Astrocyte (in vitro differentiated cells and primary cell): ENCODE measurements at places on chromosomes 11 and 22.

DNA sequence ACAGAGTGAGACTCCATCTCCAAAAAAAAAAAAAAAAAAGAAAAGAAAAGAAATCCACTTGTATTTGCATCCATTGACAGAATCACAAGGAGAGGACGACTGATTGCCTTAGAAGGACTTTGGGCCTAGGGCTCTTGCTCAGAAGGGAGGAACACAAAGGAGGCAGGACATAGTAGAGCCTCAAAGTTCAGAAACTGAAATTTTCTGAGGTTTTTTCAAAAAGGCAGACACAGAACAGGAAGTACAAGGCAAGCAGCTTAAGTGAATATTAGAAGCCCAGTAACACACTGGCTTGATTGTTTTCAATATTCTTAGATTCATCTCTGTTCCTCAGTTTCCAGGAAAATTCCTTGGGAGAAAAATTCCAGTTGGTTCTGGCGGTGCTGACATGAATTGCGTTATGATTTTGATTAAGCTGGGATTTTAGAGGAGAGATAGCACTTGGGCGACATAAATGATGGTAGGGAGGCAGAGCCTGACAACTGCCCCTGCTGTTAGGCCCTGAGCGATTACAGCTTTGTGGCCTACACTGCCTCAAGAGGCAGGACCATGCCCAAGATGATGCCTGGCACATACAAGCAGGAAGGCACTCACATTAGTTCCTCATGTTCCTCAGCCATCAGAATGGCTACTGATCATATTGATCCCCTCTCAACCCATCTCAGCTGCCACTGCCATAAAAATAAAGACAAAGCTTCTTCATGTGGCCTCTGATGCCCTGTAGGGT, 15.3 kb downstream of the CLPB start:
- H3K27me3 ChIP-seq, result no peaks in the 10 kb centered on the region
- DNase-seq, result no peak
- H3K36me3 ChIP-seq, result no peaks in the 10 kb centered on the region

GRCh38 chr11:123159183-123159857, 35.7 kb downstream of the CLMP start:
- H3K36me3 ChIP-seq, result no peaks in the 10 kb centered on the region
- peaks cover 7% of the 10 kb centered on the region for H3K4me1 ChIP-seq
- no peak overlapping the region for H3K4me3 ChIP-seq
- no peak overlapping the region for H3K27ac ChIP-seq
- H3K27me3 ChIP-seq, result no peaks in the 10 kb centered on the region

DNA sequence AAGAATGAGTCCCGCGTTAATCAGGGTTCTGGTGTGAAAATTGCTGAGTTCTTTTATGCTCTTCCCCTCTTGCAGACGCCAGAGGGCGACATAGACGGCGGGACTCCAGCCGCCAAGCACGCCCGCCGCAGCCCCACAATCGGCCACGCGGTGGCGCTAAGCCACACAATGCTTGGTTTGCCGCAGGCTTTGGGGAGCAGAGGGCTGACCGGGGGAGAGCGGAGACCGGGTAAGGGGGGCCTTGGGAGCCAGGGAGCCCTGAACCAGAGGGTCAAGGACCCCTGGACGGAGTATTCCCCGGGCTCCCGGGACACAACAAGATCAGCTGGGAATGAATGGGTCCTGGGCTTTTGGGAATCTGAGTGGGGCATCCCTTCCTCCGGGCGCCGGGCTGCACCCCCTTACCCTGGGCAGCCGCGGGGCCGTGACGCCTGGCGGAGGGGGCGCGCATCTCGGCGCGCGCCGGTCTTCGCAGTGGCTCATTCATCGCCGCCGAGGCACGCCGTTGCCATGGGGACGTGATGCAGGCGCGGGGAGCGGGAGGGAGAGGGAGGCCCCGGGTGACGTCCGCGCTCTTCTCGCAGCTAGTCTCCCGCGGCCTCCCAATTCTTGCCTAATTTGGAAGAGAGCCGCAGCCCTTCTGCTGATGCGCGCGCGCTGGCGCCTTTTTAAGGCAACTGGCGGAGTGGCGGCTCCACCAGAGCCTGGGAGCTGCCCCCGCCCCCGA, 12.2 kb upstream of the NPAS4 start:
- H3K27me3 ChIP-seq, result peaks cover 28% of the 10 kb centered on the region
- H3K4me1 ChIP-seq, result peaks cover 11% of the 10 kb centered on the region
- H3K36me3 ChIP-seq, result no peaks in the 10 kb centered on the region
- peak; percentile 82 for DNase-seq

DNA sequence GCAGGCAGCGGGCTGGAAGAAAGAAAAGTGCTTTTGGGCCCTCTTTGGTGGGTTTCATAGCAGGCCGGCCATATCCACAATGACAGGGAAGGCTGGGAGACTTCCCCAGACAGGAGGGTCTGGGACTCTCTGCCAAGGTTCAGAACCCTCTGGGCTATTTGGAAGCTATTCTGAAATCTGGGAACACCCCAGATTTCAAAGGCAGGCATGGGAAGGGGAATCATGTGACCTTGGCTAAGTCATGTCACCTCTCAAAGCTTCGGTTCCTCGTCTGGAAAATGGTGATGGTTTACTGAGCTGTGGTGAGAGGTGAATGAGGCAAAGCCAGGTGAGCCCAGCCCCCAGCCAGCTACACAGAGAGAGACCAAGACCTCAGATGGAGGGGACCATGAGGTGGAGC, 4.6 kb downstream of the CASTOR1 start:
- no peaks in the 10 kb centered on the region for H3K27me3 ChIP-seq
- no peaks in the 10 kb centered on the region for H3K36me3 ChIP-seq
- H3K4me1 ChIP-seq, result peaks cover 14% of the 10 kb centered on the region
- no peak overlapping the region for H3K27ac ChIP-seq
- no peak for DNase-seq

- no peaks in the 10 kb centered on the region for H3K36me3 ChIP-seq
- no peak overlapping the region for H3K27ac ChIP-seq
- peaks cover 4% of the 10 kb centered on the region for H3K4me1 ChIP-seq
These were observed 1005.1 kb downstream of the BRD1 start for GRCh38 chr22:48822278-48823233.

DNA sequence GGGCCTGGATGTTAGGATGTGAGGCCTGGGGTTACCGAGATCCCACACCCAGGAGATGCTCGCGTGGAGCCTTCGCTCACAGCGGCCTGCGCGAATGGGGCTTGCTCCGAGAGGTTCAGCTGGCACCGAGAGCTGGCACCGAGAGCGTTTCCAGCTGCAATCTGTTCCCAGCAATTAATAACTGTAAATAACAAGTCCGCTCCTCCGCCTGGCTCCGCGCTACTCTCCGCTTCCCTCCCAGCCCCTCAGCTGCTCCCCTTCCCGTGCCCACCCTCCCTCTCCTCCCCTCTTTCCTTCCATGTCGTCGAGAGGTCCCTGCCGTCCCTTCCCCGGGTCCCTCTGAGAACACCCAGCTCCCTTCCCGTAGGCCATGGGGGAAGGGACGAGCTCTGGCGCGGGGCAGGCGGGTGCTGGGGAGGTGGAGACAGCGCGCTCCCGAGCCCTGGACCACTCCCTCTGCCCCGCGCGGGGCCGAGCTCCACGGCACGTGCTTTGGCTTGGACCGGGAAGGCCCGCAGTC, 110.8 kb downstream of the WNT7B start:
- no peak overlapping the region for H3K4me3 ChIP-seq
- H3K4me1 ChIP-seq, result peaks cover 16% of the 10 kb centered on the region
- H3K27ac ChIP-seq, result no peak overlapping the region
- peaks cover 5% of the 10 kb centered on the region for H3K27me3 ChIP-seq

DNA sequence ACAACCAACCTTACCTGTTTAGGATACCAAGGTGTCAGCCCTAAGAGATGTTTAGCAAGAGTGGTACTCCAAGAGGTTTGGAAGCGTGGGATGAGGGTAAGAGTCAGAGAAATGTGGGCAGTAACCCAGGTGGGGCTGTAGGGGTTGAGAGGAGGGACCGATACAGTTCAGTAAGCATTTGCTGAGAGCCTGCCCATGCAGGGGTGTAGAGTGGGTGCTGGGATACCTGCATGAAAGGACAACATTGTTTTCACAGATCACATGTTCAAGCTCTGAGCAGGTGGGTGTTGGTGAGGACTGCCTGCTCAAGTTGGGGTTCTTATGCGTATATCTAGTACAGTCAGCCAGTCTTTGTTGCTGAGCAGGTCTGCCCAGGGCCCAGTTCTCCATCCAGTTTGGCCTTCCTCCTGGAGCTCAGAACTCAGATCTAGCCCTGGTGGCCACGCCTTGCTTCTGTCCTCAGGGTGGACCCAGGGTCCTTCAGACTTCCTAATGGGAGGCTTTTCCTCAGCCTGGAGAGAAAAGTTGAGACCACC, 14.8 kb downstream of the PPFIBP2 start:
- no peak overlapping the region for H3K27ac ChIP-seq
- H3K36me3 ChIP-seq, result no peaks in the 10 kb centered on the region
- H3K4me1 ChIP-seq, result no peaks in the 10 kb centered on the region
- H3K27me3 ChIP-seq, result no peaks in the 10 kb centered on the region
- no peak overlapping the region for H3K4me3 ChIP-seq

DNA sequence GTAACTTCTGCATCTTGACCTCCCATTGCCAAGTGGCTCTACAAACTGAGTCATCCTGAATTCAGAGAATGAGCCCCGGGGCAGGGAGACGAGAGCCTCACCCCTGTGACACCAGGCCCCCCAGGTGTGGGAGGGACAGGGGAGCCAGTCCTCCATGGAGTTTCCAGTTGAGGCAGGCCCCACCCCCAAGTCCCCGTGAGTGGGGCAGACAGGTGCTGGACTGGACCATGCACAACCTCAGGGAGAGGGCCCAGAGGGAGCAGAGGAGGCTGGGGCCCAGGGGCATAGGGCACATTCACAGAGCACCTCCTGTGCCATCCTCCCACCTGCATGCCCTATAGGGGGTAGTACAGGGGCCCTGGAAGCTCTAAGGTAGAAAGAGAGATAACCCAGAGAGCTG, 180.8 kb downstream of the BRD1 start:
- H3K27me3 ChIP-seq, result no peaks in the 10 kb centered on the region
- no peaks in the 10 kb centered on the region for H3K4me1 ChIP-seq
- no peak overlapping the region for H3K4me3 ChIP-seq
- no peak for DNase-seq
- H3K36me3 ChIP-seq, result no peaks in the 10 kb centered on the region
- H3K27ac ChIP-seq, result no peak overlapping the region

DNA sequence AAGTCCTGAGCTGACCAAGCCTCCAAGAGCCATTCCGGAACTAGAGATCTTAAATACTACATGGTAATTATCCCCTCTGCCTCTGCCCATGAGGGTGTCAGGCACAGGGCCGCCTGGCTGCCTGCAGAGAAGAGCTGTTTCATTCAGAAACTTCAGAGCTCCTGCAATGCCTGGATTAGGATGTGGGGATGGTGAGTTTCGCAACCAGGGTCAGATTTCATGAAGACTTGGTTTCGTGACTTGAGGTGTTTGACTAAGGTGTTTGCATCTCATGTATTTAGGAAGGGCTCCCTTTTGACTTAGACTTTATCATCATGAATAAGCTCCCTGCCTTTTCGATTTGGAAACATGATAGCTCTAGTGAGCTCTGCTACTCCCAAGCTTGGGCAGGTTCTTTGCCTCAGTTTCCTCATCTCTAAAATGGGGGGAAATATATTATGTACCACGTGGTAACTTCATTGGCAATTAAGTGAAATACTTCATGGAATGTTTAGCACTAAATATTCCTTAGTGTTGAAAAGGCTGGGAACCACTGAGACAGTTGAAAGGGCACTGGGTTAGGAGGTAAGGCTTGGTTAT, 9.1 kb downstream of the TIMP3 start:
- no peak overlapping the region for H3K27ac ChIP-seq
- H3K4me1 ChIP-seq, result no peaks in the 10 kb centered on the region
- DNase-seq, result no peak
- H3K27me3 ChIP-seq, result no peaks in the 10 kb centered on the region
- no peak overlapping the region for H3K4me3 ChIP-seq

- no peak overlapping the region for H3K4me3 ChIP-seq
- no peak overlapping the region for H3K27ac ChIP-seq
- peaks cover 32% of the 10 kb centered on the region for H3K4me1 ChIP-seq
- peaks cover 5% of the 10 kb centered on the region for H3K27me3 ChIP-seq
These were observed 3.3 kb downstream of the ADORA2A start for GRCh38 chr22:24430431-24431308.

DNA sequence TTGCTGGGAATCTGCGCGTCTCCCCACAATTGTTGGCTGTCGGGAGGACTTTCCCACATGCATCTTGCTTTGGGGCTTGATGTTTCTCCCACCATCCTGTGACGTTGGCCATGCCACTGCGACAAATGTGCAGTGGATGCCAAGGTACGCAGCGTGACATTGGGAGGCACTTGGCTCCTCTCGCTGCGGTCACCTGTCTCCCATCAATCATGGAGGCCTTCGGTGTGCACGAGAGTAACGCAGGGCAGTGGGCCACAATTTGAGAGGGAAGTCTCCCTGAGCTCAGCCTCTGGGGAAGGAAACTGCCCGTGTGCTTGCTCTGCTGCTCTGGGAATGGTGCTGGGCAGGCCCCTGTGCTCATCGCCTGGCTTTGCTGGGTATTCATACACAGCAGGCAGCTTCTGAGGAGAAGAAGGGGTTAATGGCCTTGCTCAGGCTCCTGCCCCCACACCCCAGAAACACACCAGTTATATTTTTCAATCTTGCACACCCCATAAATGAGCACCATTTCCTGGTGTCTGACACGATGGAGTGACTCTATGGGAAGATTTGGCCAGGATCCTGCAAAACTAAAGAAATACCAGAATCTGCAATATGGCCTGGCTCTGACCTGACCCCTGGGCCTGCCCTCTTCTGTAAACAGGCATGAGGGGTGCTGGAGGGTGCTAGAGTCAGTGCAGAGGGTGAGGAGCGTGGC, 153.5 kb downstream of the ADAMTS15 start:
- H3K27ac ChIP-seq, result no peak overlapping the region
- H3K4me1 ChIP-seq, result peaks cover 13% of the 10 kb centered on the region
- H3K27me3 ChIP-seq, result no peaks in the 10 kb centered on the region
- H3K4me3 ChIP-seq, result no peak overlapping the region

GRCh38 chr11:36360318-36360717, 64.2 kb downstream of the PRR5L start:
- DNase-seq, result no peak
- no peak overlapping the region for H3K27ac ChIP-seq
- H3K36me3 ChIP-seq, result no peaks in the 10 kb centered on the region
- H3K27me3 ChIP-seq, result no peaks in the 10 kb centered on the region

- peaks cover 7% of the 10 kb centered on the region for H3K27me3 ChIP-seq
- no peaks in the 10 kb centered on the region for H3K4me1 ChIP-seq
- no peak overlapping the region for H3K27ac ChIP-seq
- H3K36me3 ChIP-seq, result no peaks in the 10 kb centered on the region
- no peak overlapping the region for H3K4me3 ChIP-seq
- no peak for DNase-seq
These were observed 10.9 kb upstream of the MPEG1 start for GRCh38 chr11:59223611-59224010.

DNA sequence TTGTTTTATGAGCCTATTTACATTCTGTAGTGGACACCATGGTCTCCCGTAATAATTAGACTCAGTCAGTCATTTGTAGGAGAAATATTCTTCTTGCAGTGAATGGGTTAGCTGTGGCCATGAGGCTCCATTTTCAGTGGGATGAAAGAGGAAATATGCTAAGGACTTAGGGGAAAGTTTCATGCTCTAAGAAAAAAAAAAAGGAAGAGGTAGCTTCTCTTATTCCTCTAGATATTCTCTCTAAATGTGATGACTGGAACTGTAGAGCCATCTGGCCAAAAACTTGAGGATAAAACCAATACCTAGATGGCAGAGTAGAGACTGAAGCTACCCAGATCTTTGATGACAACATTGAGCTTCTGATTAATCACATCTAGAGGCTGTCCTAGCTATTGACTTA, 75.8 kb upstream of the SESN3 start:
- no peak overlapping the region for H3K27ac ChIP-seq
- H3K4me3 ChIP-seq, result no peak overlapping the region
- DNase-seq, result no peak
- no peaks in the 10 kb centered on the region for H3K27me3 ChIP-seq
- no peaks in the 10 kb centered on the region for H3K36me3 ChIP-seq
- no peaks in the 10 kb centered on the region for H3K4me1 ChIP-seq

- no peak for DNase-seq
- H3K27me3 ChIP-seq, result no peaks in the 10 kb centered on the region
- no peaks in the 10 kb centered on the region for H3K4me1 ChIP-seq
- no peak overlapping the region for H3K27ac ChIP-seq
These were observed 218.8 kb upstream of the B3GAT1 start for GRCh38 chr11:134630861-134631260.
